ENCODE measurements at places on chromosomes 2 and 18.

DNA sequence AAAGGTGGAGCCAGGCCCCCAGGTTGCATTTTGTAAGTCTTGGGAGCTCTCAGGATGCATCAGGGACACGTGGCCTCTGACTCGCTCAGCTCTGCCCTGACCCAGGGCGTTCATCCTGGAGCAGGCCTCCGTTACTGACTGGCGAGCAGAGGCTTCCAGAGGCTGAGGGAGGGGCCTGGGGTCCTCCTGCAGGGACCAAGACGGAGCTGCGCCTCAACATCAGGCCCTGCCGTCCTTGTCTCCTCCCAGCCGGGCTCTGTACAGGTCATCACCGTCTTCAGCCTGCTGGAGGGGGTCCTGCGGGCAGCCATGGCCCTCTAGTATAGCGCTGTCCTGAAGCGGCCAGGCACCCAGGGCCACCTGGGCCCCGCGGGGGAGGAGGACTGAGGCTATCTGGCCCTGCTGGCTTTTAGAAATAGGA is 10.2 kb upstream of the ALPP start:
- DNase-seq, result no peak

- no peak for DNase-seq
Observed at GRCh38 chr2:62727259-62727867, 21.9 kb downstream of the EHBP1 start.

GRCh38 chr2:231315896-231316295 is 79.6 kb upstream of the B3GNT7 start:
- no peak for DNase-seq

GRCh38 chr2:160238392-160238791 is 38.3 kb upstream of the ITGB6 start:
- no peak for DNase-seq

GRCh38 chr2:109615637-109616144 is 1.5 kb downstream of the SOWAHC start:
- no peak for DNase-seq

DNA sequence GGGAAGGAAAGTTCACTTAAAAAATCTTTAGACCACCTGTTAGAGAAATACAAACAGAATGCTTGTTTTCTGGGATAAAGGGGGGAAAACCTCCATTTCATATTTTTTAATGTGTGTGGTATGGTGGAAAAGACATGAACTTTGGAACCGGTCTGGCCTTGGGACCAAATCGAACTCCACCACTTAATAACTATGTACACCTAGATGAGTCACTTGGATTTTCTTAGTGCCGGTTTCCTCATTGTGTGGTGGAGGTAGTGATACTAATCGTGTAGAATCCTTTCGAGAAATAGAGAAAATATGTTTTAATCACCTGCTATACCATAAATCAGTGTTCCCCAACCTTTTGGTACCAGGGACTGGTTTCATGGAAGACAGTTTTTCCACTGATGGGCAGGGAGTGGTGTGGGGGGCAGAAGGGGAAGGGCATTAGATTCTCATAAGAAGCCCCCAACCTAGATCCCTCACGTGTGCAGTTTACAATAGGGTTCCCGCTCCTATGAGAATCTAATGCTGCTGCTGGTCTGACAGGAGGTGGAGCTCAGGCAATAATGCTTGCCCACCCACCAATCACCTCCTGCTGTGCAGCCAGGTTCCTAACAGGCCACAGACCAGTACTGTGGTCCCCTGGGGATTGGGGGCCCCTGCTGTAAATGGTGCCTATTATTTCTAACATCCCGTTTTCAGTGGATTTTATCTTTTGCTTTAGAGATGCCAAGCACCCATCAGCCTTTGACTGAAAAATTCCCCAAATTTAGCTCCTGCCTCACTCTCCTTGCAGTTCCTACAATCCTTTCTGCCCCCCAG is 308.8 kb downstream of the PRKCE start:
- DNase-seq, result no peak

DNA sequence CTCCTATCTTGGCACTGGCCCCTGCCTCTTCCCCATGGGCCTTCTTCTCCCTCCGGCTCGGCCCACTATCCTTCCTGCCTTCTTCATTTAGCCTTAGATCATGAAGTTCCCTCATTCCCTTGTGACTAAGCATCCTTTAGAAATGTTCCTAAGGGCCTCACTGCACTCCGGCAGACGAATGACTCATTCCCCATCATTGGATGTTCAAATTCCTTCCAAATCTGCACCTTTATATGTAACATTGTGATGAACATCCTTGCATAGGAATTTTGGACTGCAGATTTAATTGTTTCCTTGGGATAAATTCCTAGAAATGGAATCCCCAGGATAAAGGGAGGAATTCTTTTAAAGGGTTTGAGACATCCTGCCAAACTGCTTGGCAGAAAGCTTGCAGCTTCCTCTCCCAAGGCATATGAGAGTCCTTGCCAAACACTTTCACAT is 19.0 kb downstream of the CRACDL start:
- DNase-seq, result no peak

GRCh38 chr18:33034212-33034611 is 261.4 kb upstream of the KLHL14 start:
- no peak for DNase-seq

GRCh38 chr2:63743170-63743981 is 98.3 kb upstream of the UGP2 start:
- DNase-seq, result no peak

GRCh38 chr18:54052732-54053429 is 171.6 kb downstream of the MBD2 start:
- no peak for DNase-seq

Data from stimulated activated naive CD4-positive, alpha-beta T cell (primary cell).